ENCODE measurements at places on chromosomes 11 and 22.
A peak's percentile ranks its signal among the peaks of the same experiment; 100 is the strongest.

GRCh38 chr11:17790453-17790852 is 55.9 kb downstream of the KCNC1 start:
- no peak for DNase-seq

GRCh38 chr11:111019451-111019850 is 226.1 kb upstream of the POU2AF2 start:
- DNase-seq = no peak

DNA sequence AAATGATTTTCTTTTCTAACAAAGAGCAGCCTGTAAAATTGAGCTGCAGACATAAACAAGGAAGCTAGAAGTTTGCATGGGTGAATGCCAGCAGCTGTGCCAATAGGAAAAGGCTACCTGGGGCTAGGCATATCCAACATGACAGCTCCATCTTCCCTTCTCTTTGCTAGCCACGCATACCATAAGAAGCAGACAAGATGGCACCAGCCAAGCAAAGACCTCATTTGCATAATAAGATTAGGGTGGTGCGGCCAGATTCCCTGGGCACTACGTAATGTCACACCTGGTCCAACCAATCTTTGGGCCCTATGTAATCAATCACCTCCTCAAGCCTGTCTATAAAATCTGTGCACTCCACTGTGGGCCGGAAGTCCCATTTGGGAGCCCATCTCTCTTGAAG is 108.3 kb downstream of the SWAP70 start:
- no peak for DNase-seq

DNA sequence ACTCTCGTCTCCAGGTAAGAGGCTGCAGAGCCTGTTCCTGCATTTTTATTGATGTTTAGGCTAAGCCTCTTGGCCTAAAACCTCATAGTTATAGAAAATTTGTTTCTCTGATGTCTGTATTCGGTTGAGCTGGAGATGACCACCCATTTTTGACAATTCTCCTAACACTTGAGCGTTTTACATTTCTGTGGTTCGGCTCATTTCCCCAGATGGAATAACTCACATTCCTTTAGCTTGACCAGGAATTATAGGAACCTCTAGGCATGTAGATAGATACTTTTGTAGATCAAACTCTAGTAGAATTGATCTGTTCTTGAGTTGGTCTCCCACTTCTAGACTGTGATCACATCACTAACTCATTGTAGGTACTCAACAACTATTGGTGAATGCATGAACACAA is 172.6 kb upstream of the CADM1 start:
- no peak for DNase-seq

- DNase-seq = no peak
Measured at GRCh38 chr11:111736621-111737443, 29.4 kb downstream of the PPP2R1B start.

- DNase-seq = no peak
Measured at GRCh38 chr11:44731685-44732430, 5.1 kb downstream of the TSPAN18 start.

GRCh38 chr11:73538381-73538872 is 59.5 kb downstream of the FAM168A start:
- DNase-seq = no peak

GRCh38 chr11:59765068-59765735 is 10.0 kb downstream of the STX3 start:
- no peak for DNase-seq

DNA sequence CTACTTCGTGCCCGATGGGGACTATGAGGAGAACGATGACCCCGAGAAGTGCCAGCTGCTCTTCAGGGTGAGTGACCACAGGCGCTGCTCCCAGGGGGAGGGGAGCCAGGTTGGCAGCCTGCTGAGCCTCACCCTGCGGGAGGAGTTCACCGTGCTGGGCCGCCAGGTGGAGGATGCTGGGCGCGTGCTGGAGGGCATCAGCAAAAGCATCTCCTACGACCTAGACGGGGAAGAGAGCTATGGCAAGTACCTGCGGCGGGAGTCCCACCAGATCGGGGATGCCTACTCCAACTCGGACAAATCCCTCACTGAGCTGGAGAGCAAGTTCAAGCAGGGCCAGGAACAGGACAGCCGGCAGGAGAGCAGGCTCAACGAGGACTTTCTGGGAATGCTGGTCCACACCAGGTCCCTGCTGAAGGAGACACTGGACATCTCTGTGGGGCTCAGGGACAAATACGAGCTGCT is 751 bp downstream of the FIBIN start:
- DNase-seq = peak; percentile 3

- DNase-seq = peak; percentile 85
Measured at GRCh38 chr11:72813740-72814285, 398 bp upstream of the ATG16L2 start.

- DNase-seq = no peak
Measured at GRCh38 chr11:2709429-2709828, 9.6 kb upstream of the KCNQ1OT1 start.

DNA sequence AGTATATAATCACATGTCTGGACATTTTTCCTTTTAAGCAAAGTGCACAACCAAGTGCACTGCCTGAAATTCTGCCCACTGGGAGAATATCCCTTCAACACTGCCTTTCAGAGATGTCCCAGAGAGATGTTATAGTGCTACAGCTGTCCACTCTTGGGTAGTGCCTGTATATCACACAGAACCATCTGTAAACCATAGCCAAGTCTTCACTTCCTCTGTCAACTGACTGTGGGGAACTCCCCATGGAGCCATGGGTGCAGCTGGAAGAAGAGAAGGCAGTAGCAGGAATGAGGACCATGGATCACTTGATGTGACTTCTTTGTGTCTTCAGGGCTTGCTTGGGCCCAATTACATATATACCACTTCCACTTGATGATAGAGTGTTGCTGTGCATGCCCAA is 44.6 kb upstream of the LIN7C start:
- DNase-seq = no peak

All from dorsolateral prefrontal cortex (tissue), 122 donors.